ENCODE measurements at places on chromosomes 5 and 9.

- DNase-seq: no peak
Measured at GRCh38 chr5:172533058-172533398, 78.7 kb upstream of the SH3PXD2B start.

DNA sequence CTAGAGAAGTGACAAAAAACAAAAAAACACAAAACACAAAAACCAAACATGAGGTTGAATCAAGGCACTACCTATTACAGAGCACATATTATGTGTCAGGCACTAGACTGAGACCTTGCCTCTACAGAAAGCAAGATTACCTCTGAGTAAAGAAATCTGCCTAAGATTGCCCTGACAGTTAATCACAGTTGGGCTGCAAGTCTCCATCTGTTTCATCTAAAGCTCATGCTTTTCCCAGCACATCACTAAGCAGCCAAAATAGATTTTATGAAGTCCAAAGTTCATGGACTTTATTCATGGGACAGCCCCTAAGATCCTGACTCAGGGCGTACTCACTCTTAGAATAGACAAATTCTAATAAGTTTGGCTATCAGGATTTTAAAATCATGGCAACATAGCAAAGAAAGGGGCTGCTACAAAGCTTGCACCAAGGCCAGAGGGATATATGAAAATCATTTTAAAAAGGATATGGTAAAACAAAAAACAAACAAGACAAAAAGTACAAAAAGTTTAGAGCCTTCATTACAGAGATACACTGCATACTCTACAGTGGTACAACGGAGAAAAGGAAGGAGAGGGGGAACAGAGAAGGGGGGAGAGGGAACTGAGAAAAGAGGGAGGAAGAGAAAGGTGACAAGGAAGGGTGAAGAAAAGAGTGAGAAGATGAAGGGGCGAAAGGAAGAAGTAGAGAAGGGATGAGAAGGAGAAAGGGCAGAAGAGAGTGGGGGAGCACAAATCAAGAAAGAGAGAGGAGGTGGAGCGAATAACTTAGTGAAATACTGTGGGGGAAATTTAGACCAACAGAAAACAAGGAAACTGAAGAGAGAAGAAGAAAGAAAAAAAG is 58.2 kb downstream of the RICTOR start:
- DNase-seq: no peak

GRCh38 chr9:34256104-34256503 is 73.0 kb downstream of the KIF24 start:
- no peak for DNase-seq

GRCh38 chr5:72015103-72015548 is 92.1 kb upstream of the MAP1B start:
- no peak for DNase-seq

DNA sequence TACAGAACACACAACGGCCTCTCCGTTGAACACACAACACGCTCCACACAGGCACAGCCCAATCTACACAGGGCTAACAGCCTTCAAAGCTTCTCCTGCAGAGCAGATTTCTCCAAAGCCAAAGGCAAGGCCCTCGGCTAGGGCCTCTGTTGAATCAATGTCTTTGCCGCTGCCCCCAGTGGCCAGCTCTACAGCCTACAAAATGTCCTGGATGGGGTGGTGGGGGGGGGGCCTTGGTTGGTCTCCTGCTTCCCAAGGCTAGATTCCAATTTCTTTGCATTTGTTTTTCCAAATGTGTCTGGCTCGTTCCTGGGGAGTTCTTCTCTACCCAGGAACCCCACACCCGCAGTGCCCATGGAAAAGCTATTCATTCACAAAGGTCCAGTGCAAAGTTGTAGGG is 167.2 kb downstream of the PAX5 start:
- no peak for DNase-seq

DNA sequence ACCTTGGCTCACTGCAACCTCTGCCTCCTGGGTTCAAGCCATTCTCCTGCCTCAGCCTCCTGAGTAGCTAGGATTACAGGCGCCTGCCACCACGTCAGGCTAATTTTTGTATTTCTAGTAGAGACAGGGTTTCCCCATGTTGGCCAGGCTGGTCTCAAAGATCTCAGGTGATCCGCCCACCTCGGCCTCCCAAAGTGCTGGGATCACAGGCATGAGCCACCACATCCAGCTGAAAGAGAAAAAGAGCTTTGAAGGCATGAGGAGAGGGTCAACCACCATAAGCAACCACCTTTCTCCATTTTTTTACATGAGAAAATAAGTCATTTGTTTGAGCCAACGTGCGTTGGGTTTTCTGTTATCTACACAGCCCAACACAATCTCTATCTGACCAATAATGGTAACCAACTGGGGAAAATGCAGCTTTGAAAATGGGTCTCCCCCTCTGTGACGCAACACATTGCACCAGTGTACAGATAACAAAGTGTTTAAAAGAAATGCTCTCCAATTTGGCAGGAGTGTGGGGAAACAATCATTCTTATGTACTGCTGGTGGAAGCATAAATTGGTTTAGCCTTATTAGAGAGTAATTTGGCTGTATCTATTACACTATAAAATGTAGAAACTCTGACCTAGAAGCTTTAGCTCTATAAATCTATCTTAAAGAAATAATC is 45.8 kb upstream of the ZBTB43 start:
- DNase-seq: no peak

DNA sequence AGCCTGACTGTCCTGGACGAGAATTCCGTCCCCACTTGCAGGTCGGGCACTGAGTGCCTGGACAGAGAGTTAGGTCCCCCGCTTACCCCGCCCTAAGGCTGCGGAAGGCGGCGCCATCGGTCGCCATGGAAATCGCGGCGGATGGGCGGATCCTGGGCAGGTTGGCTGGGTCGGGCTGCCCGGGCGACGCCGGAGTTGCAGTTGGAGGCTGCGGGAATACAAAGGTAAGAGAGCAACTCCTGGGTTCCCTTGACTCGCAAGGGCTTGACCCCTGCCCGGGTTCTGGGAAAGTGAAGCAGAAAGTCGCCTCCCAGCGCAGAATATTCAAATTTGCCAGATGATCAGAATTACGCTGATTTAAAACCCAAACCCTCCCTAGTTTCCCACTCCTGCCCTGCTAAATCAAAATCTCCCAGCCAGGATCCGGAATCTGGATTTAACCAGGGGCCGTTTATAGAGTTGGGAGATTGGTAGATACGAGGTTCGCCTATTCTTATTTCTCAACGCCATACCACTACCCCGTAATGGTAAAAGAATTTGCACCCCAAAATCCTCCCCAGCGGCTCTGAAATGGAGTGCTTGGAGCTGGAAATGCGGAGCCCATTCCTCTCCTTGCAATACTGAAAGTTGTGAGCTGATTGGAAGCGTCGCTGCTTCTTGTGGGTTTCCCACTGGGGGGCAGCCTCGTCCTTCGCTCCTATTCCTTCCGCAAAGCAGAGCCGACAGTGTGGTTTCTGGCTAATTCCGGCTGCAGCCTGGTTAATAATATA is 156.4 kb upstream of the RASEF start:
- peak; percentile 59 for DNase-seq

DNA sequence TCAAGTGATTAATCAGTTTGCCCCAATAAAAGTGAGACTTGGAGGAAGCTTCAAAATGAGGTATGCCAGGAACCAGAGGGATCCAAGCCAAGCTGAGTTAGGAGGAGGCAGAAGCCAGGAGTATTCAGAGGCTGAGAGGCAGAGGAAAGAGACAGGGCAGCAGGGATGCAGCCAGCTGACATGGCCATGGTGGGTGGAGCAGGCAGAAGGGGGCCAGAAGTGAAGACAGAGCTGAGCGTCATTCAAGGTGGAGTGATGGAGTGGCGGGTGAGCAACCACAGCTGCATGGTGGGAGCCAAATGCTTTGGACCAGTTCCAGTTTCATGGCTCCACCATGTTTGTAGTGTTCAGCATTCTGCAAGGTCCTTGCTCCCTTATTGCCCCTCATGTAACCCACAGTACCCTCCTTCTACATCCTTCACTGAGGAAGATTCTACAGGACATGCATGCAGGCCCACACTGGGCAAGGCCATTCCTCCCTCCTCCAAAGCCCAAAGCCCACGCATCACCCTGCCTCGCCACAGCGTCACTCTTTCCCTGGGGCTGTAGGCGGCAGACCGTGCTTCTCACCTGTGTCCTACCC is 100.6 kb downstream of the FSTL4 start:
- no peak for DNase-seq

- DNase-seq: no peak
Measured at GRCh38 chr5:78526049-78526525, 122.5 kb downstream of the LHFPL2 start.

DNA sequence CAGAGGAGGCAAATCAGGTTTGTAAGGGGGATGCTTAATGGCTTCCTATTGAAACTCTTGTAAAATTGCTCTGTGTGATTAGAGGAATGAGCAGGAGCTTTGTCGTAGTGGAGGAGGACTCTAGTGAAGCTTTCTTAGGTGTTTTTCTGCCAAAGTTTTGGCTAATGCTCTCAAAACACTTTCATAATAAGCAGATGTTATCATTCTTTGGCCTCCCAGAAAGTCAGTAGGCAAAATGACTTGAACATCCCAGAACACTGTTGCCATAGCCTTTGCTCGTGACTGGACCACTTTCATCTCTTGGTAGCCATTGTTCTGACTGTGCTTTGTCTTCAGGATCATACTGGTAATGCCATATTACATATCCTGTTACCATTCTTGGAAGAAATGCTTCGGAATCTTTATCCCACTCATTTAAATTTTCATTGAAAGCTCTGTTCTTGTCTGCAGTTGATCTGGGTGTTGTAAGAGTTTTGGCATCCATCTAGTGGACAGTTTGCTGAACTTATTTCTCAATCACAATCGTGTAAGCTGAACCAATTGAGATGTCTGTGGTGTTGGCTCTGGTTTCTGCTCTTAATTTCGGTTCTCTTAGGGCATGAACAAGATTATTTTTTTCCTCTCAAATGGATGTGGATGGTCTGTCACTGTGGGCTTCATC is 187.6 kb downstream of the COMMD10 start:
- DNase-seq: no peak

- DNase-seq: no peak
Measured at GRCh38 chr5:103772248-103772647, 209.7 kb upstream of the NUDT12 start.

GRCh38 chr9:129910628-129911567 is 75.6 kb downstream of the USP20 start:
- no peak for DNase-seq

- no peak for DNase-seq
Measured at GRCh38 chr9:109473329-109473728, 24.8 kb downstream of the PTPN3 start.

- DNase-seq: no peak
Measured at GRCh38 chr5:133611357-133612248, 738 bp downstream of the FSTL4 start.

- no peak for DNase-seq
Measured at GRCh38 chr5:21765406-21765805, 1087.7 kb downstream of the CDH12 start.

GRCh38 chr5:127838661-127839060 is 135.5 kb downstream of the CCDC192 start:
- DNase-seq: no peak

GRCh38 chr9:136059851-136060670 is 35.0 kb downstream of the NACC2 start:
- no peak for DNase-seq

DNA sequence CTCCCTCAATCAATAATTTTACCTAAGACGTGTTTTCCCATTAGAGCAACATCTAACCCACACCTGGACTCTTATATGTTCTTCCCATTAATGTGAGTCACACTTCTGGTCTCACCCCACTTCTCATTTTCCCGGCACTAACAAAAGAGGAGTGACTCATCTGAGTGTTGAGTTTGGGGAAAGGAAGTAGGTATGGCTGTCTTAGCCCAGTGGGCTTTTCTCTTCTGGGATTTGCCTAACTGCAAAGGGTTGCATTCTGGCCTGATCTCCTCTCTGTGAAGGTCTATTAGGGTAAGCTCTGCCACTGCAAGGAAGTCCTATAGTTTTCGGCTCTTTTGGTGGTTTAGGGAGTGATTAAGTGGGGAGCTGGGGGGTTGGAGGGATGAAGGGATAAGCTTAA is 195.6 kb downstream of the KIAA0825 start:
- DNase-seq: no peak

- no peak for DNase-seq
Measured at GRCh38 chr9:98504298-98505282, 204.1 kb downstream of the GABBR2 start.

DNA sequence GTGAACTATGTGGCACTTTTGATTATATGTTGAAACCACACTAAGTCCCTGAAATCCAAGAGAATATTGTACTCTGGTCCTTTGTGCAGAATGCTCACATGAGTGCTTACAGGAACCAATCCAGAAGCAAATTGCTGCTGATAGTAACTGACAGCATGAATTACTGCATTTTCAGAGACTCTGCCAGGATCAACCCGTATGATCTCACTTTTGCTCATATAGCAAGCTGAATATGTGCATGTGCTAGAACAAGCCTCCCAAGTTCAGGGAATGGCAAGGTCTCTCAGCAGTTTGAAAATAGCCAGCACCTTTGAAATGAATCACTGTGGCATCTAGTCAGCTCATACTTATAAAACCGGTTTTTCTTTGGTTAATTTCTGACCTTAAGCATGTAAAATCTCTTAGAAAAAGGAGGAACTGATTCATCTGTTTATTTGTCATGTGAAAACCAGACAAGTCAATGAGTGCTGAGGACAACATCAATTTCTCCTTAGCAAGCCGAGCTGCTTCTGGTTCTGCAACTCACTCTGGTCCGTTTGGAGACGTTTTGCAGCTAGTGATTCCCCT is 215.7 kb upstream of the ELL2 start:
- no peak for DNase-seq

DNA sequence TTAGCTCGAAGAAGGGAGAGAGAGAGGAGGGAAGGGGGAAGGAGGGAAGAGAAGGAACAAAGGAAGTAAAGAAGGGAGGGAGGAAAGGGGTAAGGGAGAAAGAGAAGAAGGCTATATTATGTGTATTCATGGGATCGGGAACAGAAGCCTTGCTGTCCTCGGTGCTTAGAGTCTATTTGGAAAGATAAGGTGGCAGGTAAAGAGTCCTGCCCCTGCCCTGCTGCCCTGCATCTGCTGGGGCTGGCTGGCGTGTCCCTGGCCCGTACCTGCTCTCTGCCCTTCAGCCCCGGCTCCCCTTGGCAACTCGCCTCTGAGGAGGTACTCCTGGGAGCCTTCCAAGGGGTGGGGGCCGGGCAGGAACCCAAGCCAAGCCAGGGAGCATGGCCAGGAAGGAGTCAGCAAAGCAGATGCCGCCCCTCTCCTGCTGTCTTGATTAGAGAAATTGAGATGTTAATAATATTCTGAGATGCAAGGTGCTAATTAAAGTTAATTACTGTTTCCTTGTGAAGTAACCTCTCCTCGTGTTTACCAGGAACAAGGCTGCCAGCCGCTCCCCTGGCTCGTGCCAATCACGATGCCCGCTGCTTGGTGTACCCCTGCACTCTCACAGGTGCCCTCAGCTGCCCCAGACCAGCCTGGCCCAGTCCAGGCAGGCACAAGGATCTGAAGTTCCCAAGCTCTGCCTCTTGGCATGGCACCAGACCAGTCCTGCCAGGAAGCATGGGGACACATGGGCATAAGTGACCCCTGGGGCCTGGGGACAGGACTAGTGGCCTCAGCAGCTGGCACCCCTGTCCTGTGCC is 36.6 kb downstream of the PCDH1 start:
- DNase-seq: no peak

- peak; percentile 34 for DNase-seq
Measured at GRCh38 chr5:78232163-78232562, 62.3 kb downstream of the AP3B1 start.

Data from LNCaP clone FGC (cell line).